ENCODE measurements at places on chromosomes 3 and 15.

- peak; percentile 84 for DNase-seq
These were observed 520 bp downstream of the SLC26A6 start for GRCh38 chr3:48634661-48635221.

DNA sequence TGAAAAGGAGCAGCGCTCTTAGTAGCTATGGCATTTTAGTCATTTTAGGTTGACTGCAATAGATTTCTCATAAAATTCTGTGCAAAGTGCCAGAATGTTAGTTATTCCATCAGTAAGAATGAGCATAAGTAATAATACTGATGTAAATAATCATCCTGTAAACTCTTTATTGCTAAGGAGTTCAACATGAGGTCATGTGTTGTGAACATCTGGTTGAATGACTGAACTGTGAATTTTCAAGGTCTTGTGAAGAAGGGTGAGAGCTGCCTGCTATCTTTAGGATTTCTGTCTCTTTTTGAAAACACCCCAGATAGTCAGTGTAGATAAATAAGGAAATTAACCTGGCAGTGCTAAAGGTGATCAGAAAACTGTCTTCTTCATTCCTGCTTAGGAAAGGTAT, 333.4 kb upstream of the TBC1D5 start:
- no peak for DNase-seq

- no peak for DNase-seq
These were observed 2.5 kb downstream of the SEMA3B start for GRCh38 chr3:50271314-50271936.

DNA sequence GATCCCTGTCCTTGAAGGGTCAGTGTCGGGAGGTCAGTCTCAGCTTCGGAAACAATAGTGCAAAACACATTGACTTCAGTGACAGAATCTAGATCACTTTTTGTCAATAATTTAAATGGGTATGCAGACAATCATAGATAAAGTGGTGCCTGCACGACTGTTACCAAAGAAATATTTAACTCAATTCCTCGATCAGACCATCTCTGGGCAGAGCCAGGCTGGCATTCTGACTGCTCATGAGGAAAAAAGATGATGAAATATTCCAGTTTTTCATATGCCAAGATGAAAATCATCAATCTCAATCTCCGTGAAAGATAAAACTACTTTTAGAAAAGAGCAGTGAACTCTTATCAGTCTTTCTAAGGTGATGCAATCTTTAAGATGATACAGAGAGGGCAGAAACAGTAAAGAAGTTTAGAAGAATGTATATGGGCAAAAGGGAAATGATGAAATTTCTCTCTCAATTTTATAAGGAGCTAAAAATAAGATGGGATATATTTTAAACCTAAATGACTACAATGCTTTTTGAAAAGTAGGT, 169.9 kb downstream of the WDR72 start:
- no peak for DNase-seq

DNA sequence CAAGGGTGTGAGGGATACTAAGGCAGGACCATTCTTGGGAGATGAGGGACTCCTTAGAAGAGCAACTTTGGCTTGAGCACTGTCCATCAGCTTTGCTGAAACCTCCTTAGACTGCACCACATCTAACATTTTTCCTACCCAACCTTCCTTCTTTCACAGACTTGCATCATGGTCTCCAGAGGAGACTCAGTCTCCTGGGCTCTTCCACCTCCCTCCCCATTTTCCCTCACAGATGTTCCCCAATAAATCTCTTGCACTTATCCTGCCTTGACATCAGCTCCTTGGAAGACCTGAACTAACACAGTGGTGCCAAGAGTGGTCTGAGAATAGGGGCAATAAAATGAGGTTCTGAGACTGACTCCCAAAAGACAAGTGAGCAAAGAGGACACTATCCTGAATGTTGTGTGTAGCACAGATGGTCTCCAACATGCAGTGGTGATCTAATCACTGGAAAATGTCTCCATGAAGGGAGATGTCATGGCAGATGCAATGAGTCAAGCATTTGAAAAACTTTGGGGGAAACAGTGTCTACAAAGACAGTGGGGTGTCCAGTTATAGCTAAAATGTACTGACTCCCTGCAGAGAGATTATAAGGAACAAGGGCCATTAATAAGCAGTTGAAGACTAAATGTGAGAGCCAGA, 26.0 kb upstream of the BOC start:
- no peak for DNase-seq

GRCh38 chr15:77636209-77636608, 3.5 kb upstream of the LINGO1 start:
- DNase-seq = no peak

DNA sequence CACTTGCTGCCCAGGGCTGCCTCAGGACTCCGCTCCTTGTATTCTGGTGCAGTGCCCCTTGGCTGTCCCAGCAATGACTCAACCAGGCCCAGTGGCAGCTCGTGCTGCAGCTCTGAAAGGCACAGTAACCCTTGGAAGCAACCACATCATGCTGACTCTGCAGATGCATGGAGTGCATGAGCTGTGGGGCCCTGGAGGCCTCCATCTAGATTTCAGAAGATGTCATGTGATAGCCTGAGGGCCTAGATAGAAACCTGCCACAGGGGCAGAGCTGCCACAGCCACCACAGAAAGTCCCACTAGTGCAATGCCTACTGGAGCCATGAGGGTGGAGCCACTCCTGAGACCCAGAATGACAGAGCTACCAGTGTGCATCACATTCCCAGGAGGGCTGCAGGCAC, 117.1 kb upstream of the SMAD3 start:
- DNase-seq = no peak

DNA sequence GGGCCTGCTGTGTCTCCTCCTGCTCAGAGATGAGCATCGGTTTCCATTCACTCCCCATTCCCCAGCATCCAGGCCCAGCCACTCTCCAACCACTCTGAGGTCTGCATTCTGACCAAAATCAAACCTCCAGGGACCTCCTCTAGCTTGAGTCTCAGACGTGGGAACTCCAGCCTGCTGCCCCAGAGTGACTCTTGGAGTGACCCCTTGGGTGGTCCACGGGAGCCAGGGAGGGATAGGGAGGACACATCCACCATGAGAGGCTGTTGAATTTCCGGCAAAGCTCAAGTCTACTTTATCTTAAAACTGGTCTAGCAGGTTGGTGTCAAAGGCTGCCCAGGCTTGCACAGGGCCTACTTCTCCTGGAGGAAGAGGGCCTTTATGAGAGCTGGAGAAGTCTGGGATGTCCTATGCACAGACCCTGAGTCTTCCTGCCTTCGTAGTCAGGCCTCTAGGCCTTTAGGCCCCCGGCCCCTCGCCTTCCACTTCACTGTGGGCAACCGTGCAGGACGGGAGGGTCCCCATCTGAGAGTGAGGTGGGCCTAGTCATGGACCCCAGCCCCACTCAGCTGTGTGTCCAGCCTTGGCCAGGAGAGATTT, 8.9 kb downstream of the CISH start:
- DNase-seq = peak; percentile 48

- no peak for DNase-seq
These were observed 4.4 kb upstream of the MAPK6 start for GRCh38 chr15:52014616-52015015.

GRCh38 chr3:162629372-162629771, 1132.8 kb downstream of the OTOL1 start:
- DNase-seq = no peak

DNA sequence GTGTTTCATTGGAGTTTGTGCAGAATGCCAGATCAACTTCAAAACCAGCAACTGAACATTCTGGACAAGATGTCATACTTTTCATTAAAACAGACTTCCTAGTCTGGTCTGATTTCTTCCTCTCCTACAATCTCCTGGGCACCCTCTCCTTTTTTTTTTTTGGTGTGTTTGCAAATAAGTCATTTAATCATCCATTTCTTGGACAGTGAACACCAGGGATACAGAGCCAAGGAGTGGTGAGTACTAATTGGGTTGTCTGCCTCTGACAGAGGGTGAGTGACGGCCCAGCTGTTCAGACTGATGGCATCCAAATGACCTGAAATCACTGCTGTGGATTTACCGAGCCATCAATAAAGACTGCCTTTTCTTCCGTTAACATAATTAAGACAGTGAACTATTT, 158.0 kb downstream of the STT3B start:
- DNase-seq = no peak

GRCh38 chr3:57279685-57280084, 12.8 kb downstream of the ASB14 start:
- no peak for DNase-seq

DNA sequence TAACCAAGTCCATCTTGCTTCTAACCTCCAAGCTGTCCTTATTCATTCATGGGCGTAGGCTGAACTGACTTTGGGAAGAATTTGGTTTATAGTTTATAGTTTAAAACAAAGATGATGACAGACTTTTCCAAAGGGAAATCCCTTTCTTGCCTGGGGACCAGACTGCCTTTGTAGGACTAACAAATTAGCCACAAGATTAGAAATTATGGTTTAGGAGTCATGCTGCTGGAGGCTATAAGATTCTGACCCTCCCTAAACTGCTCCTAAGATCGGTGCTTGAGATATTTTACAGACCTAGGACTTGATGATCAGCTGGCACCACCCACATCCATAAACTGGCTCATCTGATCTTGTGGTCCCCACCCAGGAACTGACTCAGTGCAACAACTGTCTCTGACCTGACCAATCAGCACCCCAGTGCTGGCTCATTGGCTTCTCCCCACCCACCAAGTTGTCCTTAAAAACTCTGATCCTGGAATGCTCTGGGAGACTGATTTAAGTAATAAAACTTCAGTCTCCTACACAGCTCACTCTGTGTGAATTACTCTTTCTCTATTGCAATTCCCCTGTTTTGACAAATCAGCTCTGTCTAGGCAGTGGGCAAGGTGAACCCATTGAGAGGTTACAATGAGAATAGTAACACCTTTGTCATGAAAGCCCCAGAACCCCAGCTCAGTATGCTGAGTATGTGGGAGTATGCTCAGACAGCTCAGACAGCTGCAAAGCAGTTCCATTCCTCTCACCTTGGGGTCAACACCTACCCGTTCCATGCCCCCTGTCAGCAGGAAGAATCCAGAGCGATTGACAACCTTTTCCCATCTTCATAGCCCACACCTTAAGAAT, 51.6 kb upstream of the C15orf39 start:
- DNase-seq = peak; percentile 92

- peak; percentile 87 for DNase-seq
These were observed 759 bp downstream of the WDR6 start for GRCh38 chr3:49007771-49008528.

GRCh38 chr15:59936741-59937140, 67.4 kb upstream of the FOXB1 start:
- no peak for DNase-seq

- DNase-seq = no peak
These were observed 64.2 kb upstream of the NR2C2 start for GRCh38 chr3:14883226-14883625.

DNA sequence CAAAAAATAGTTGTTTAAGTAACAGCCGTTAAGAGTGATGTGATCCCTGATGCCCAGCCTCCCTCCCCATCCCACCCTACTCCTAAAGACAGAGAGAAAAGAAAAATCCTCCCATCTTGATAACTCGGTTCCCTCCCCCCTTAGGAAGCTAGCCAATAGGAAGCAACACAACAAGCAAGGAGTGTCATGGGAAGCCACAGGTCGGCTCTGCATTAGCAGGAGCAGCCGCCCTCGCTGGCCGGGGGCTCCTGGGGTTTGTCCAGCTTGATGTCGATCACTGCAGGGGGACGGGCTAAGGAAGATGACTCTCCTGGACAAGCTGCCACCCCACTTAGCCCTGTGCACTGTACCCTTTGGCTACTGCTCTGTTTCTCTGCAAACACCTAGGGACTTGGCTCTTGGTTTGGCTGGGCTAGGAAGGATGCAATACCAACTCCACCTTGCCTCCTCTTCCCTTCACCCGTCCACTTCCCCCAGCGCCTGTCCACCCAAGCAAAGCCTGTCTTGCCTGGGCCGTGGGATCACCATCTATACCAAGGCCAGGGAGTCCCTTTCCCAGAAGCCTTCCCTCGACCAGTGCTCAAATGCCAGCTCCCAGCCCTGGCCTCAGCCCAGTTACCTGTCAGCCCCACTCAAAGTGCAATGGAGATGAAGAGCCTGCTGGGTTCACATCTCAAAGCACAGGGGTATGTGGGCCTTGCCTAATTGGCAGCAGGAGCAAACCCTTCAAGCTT, 23.1 kb downstream of the SRPRB start:
- no peak for DNase-seq

GRCh38 chr3:128970740-128971047, 23.2 kb downstream of the CFAP92 start:
- DNase-seq = peak; percentile 42
